Nephron progenitor cell (in vitro differentiated cells): ENCODE measurements at places on chromosomes 12 and 14.

- H3K4me3 ChIP-seq: peak overlapping the region; percentile 77
- H3K36me3 ChIP-seq: no peaks in the 10 kb centered on the region
- peak; percentile 86 for DNase-seq
- H3K27me3 ChIP-seq: peaks cover 41% of the 10 kb centered on the region
- H3K27ac ChIP-seq: no peak overlapping the region
Observed at GRCh38 chr14:105527826-105528585, 1.6 kb downstream of the TMEM121 start.

DNA sequence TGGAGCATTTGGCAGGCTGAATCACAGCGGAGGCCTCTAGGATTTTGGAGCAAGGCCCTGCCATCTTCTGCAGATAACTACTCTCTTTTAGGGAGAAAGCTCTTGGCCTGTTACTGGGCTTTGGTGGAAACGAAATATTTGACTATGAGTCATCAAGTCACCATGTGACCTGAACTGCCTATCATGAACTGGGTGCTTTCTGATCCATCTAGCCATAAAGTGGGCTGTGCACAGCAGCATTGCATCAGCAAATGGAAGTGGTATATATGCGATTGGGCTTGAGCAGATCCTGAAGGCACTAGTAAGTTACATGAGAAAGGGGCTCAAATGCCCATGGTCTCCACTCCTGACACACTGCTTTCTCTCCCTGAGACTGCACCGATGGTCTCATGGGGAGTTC lies 21.1 kb downstream of the GYS2 start:
- peaks cover 7% of the 10 kb centered on the region for H3K27me3 ChIP-seq
- H3K4me1 ChIP-seq: no peaks in the 10 kb centered on the region
- H3K27ac ChIP-seq: no peak overlapping the region
- H3K4me3 ChIP-seq: no peak overlapping the region
- no peak for DNase-seq

DNA sequence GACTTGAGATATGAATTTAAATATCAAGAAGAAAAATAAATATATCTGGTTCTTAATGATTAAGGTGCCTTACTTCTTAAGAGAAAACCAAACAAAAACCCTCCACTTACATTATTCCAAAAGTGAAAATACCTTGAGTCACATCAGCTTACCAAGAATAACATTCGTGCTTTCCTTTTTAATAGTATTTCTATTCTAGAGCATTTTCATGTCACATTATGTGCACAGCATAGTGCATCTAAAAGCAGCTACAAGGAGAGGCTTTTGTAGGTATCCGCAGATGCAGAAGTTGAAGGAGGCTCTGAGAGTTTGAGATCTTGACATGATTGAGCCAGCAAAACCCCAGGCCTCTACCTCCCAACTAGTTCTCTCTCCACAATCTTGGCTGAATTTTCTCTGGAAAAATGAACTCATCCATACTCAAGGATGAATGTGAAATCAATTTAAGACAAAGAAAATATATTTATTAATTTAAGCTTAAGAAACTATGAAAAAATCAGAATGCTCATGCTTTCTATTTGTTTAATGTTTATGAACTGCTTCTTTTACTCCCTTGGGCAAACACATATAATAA lies 275.0 kb downstream of the AKAP6 start:
- peaks cover 28% of the 10 kb centered on the region for H3K4me1 ChIP-seq
- no peaks in the 10 kb centered on the region for H3K36me3 ChIP-seq
- no peak overlapping the region for H3K27ac ChIP-seq
- H3K4me3 ChIP-seq: no peak overlapping the region
- peaks cover 15% of the 10 kb centered on the region for H3K27me3 ChIP-seq

GRCh38 chr14:81311141-81311540 lies 89.0 kb downstream of the STON2 start:
- no peaks in the 10 kb centered on the region for H3K36me3 ChIP-seq
- peaks cover 10% of the 10 kb centered on the region for H3K27me3 ChIP-seq
- H3K27ac ChIP-seq: no peak overlapping the region
- H3K4me1 ChIP-seq: peaks cover 43% of the 10 kb centered on the region
- no peak overlapping the region for H3K4me3 ChIP-seq

DNA sequence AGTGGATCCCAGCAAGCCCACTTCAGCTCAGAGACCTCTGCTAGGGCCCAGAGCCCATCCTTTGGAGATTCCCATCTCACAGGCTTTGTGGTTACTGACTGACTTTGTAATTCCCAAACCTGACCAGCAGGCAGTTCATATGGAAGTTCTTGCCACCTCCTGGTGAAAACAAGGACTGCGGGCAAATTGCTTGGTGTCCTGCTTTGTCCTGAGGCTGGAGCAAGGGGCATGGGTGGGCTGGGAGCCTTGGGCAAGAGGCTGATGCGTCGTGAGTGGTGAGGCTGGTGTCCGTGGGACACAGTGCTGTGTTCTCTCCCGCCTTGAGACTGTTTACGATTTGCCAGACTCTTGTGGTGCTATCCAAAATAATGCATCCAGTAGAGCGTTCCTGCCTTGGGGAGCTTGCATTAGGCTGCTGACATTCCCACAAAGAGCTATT lies 91.0 kb downstream of the LRRC74A start:
- H3K36me3 ChIP-seq: no peaks in the 10 kb centered on the region
- DNase-seq: peak; percentile 67
- no peak overlapping the region for H3K27ac ChIP-seq
- no peak overlapping the region for H3K4me3 ChIP-seq

DNA sequence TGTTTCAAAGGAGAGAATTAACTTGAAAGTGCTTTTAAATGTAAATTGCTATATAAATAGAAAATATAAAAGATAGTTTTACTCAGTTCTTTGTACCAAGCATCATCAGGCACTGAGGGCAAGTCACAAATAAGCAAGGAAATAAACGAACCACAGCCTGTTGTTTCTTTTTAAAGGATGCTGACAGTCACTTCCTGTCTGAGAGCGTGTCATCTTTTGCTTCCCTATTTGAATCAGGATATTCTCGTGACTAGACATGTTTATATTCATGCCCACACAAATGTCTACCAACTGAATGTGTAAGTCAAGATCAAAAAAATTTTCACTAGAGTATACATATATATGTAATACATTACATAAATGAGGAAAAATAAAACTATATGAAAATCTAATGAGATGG lies 31.4 kb upstream of the SLC2A13 start:
- H3K27me3 ChIP-seq: peaks cover 4% of the 10 kb centered on the region
- H3K36me3 ChIP-seq: no peaks in the 10 kb centered on the region
- no peak overlapping the region for H3K4me3 ChIP-seq
- H3K27ac ChIP-seq: no peak overlapping the region

DNA sequence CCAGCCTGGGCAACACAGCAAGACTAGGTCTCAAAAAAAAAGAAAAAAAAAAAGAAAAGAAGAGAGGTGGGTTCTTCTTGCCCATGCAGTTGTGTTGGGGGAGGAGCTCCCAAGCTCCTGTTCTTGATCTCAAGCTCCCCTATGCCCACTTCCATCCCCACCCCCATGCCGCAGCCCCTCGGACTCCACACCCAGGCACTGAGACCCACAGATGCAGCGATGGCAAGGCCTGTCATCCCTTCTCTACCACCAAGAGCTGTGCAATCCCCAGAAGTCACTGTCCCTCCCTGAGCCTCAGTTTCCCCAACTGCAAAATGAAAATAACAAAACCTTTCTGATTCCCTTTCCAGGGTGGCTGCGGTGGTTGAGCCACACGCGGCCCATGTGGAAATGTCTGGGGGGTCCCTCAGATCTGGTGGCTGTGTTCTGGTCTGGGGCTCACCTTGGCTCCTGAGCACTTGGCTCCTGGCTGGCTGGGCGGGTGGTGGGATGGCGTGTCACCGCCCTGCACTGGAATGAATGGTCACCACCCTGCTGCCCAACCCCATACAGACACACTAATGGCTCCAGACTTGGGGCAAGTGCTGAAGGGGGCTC lies 22.6 kb upstream of the KIF26A start:
- H3K4me3 ChIP-seq: no peak overlapping the region
- H3K36me3 ChIP-seq: no peaks in the 10 kb centered on the region
- H3K4me1 ChIP-seq: peaks cover 3% of the 10 kb centered on the region
- no peak for DNase-seq
- no peak overlapping the region for H3K27ac ChIP-seq
- H3K27me3 ChIP-seq: peaks cover 67% of the 10 kb centered on the region

- peak overlapping the region; percentile 10 for H3K27ac ChIP-seq
- H3K27me3 ChIP-seq: no peaks in the 10 kb centered on the region
- H3K36me3 ChIP-seq: peaks cover 22% of the 10 kb centered on the region
- H3K4me1 ChIP-seq: peaks cover 43% of the 10 kb centered on the region
Observed at GRCh38 chr12:123229051-123229450, 3.9 kb downstream of the MPHOSPH9 start.

DNA sequence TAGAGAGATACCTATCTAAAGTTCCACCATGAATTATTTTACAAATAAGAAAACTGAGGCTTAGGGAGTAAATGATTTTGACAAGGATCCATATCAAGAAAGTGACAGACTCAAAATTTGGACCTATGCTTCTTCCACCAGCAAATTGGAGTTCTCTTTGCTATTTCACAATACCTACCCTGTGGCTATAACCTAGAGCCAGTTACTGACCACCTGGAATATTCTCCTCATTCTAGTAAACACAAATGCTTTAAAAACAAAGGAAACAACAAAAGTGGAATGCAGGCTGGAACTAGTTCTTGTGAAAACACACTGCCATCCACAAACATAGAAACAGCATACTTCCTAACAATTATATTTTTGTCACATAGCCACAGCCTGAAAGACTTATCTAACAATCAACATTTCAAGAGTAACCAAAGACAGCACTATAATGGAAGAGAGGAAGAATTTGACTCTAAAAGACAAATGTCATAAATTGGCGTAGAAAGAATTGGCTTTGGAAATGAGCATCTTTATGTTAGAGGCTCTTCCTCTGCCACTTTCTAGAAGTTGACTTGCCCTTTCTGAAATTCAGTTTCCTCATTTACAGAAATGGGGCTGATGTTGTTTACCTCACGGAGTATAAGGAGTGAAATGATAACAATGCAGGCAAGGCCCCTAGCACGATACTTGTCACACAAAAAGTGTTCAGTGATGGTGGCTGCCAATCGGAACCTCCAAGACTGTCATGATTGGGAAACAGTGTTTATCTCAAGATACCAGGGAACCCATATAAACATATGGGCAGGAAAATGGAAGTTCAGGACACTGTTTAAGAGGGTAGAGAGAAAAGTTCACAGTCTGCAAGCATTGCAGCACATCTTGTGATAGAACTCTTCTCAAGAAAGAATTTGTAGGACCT lies 138.6 kb upstream of the LGR5 start:
- no peak overlapping the region for H3K4me3 ChIP-seq
- no peak overlapping the region for H3K27ac ChIP-seq
- peaks cover 13% of the 10 kb centered on the region for H3K4me1 ChIP-seq
